Activated T-helper 9 cell treated with anti-CD3 and anti-CD28 coated beads, Interleukin-2, amount 50 U/mL, for 16 hours (primary cell): ENCODE measurements at places on chromosomes 16 and 17.

GRCh38 chr17:64058621-64059020 lies 38.2 kb upstream of the ICAM2 start:
- DNase-seq: no peak

- DNase-seq: no peak
Observed at GRCh38 chr16:89498839-89499238, 8.5 kb upstream of the ANKRD11 start.

DNA sequence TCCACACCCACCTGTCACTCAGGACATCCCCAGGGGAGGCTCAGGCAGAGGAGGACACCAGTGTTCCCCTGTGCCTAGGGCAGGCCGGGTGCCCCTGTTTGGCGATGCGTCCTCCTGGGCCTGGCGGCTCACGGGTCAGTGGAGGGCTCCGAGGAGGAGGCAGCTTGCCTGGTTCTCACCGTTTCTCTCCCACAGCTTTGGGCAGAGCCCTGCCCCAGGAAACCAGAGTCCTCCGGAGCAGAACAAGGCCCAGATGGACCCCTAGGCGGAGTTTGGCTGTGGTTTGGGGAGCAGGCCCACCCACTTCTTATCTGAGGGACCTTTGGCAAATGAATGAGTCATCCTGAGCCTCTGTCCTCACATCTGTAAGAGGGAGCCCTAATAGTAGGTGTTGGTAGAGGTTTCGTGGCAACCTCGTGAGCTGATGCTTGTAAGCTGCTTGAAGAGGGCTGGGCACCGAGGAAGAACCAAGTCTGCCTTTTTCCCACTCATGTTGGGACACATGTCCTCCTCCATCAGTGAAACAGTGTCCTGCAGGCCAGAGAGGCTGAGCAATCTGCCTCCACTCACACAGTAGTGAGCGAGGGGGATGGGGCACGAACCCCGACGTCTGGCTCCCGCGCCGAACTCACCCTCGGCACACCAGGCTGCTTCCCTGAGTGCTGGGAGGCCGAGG lies 247.0 kb upstream of the CIBAR2 start:
- no peak for DNase-seq

DNA sequence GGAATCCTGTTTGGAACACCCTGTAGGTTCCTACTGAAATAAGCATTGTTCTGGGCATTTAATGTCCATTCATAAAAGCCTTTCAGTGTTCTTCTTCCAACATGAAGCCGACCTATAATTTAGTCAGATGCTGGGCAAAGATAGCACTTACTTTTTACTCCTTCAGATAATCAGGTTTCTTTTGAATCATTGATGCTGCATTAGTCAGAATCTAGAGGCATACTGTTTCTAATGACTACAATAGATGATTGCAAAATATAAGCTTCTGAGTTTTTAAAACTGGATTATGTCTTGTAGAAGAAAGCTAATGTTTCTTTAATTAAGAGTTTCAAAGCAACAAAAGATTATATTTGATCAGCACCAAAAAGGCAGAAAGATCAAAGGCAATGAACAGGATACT lies 16.0 kb downstream of the MMD start:
- no peak for DNase-seq

- no peak for DNase-seq
Observed at GRCh38 chr17:57900991-57901743, 51.3 kb upstream of the MRPS23 start.

DNA sequence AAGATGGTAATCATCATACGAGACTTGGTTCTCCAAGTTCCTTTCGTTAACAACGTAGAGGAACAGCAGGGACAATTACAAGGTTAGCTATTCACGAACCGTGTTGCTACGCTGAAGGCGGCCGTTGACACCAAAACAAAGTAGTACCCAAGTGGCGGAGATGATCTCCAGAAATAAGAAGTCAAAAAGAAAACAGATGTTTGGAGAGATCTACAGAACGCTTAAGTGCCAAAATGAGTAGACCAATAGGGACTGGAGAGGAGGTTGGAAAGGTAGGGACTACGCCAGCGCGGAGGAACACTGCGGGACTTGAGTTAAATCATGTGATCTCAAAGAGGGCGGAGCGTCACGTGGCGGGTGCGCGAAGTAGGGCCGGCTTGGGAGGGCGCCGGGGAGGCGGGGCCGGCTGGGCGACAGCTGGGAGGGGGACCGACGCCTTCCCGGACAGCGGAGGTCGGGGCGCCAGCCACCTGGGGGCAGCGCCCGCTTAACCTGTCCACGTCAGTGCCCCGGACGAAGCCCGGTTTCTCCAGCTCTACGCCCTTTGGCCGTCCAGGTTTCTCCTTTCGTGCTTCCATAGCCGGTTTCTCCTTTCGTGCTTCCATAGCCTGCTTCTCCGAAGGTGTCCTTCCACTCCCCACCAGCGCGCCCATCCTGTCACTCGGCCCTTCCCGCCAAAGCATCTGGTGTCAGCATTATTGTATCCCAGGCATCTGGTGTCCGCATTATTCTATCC lies 636 bp upstream of the GABARAP start:
- peak; percentile 88 for DNase-seq

DNA sequence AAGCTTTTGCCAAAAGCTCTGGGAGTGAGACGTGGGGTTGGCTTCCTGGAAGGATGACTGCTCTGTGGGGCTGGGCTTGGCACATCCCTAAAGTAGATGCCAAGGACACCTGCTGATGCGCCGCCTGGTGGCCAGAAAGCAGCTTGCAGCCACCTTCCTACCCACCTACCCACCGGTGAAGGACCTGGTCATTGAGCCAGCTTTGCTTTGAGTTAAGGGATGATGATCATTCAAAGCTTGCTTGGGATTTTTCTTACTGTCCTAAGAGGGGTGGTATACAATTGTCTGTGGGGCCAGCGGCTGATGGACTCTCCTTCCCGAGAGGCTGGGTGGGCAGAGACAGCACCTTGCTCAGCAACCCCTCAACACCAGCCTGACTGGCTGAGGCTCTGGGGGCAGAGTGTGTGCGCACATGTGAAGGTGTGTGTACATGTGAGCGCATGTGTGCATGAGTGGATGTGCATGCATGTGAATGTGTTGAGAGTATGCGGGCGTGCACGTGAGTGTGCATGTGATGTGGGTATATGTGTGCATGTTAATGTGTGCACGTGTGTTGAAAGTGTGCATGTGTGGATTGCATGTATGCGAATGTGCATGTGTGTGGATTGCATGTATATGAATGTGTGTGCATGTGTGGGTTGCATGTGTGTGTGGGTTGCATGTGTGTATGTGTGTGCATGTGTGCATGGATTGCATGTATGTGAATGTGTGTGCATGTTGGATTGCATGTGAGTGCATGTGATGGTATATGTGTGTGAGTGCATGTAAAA lies 18.6 kb downstream of the C1QTNF1 start:
- peak; percentile 52 for DNase-seq

- DNase-seq: no peak
Observed at GRCh38 chr17:49836111-49837030, 11.5 kb downstream of the TAC4 start.

DNA sequence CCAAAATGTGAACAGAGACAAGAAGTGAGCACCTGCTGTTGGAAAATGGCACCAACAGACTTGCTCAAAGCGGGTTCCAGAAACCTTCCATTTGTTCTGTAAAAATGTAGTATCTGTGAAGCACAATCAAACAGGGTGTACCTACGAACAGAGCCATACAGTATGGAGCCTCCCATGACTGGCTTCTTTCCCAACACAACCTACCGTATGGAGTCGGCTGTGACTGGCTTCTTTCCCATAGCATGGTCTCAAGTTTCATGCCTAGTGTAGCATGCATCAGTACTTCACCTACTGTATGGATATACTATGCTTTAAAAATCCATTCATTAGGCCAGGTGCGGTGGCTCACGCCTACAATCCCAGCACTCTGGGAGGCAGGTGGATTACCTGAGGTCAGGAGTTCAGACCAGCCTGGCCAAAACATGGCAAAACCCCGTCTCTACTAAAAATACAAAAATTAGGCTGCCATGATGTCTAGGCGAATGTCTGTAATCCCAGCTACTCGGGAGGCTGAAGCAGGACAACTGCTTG lies 26.2 kb downstream of the YWHAE start:
- no peak for DNase-seq

DNA sequence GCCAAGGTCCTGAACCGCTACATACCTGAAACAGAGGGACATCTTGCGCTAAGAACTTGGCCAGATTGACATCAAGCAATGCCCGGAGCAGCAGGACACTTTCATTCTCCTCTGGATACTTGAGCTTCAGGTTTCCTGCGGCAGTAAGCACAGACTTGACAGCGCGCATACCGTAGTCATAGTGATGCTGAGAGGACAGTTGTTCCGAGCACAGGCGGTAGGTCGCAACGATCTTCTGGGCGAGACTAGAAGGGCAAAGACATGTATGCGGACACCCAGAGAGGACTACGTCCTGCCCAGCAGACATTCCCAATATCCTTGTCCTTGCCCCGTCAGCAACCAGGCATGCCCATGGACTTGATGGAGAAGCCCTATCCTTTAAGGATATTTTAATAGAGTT lies 112.9 kb downstream of the DNAH3 start:
- DNase-seq: no peak

DNA sequence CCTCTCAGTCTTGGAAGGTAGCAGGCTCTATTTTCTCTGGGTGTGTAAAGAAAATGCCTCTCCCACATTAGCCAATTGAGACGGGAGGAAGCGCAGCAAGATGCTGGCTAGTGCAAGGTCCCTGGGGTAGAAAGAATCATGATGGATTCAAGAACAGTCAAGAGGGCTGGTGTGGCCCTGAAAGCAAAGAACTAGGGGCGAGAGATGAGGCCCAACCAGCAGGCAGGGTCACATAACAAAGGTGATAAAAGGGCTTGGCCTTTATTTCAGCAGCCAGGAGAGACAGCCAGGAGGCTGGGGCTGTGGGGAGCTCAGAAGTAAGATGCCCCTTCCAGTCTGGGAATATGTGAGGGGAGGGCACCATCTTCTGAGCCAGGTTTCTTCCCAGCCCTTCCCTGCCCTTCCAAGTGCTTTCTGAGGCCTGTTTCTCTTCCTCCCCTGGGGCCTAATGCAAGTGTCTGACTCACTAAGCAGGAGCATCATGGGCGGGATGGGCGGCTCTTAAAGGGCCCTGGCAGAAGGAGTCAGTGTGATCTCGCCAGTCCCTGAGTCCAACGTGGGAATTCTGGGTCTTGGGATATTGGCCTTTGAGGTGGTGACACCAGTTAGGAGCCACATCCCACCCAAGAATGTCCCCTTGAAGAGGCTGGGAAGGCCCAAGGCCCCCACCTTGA lies 3.9 kb upstream of the NLRC5 start:
- DNase-seq: no peak

- no peak for DNase-seq
Observed at GRCh38 chr16:81201267-81201666, 37.2 kb upstream of the BCO1 start.

- no peak for DNase-seq
Observed at GRCh38 chr17:75795820-75796607, 11.4 kb downstream of the UNK start.

DNA sequence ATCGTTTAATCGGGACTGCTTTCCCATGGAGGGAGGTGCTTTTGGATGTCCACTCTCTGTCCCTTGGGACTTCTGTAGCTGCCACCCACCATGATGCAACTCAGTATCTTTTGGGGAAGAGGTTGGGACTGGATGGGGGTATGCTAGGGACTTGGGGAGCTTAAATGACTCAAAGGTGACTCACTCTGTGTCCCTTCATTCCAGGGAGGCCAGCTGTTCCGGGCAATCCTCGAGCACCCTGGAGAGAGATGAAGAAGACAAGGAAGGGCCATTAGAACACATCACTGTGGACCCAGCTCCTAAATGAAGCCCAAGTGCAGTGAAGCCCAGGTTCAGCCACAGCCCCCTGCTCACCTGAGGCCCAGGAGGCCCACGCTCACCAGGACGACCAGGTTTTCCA lies 4.6 kb downstream of the COL1A1 start:
- DNase-seq: no peak

DNA sequence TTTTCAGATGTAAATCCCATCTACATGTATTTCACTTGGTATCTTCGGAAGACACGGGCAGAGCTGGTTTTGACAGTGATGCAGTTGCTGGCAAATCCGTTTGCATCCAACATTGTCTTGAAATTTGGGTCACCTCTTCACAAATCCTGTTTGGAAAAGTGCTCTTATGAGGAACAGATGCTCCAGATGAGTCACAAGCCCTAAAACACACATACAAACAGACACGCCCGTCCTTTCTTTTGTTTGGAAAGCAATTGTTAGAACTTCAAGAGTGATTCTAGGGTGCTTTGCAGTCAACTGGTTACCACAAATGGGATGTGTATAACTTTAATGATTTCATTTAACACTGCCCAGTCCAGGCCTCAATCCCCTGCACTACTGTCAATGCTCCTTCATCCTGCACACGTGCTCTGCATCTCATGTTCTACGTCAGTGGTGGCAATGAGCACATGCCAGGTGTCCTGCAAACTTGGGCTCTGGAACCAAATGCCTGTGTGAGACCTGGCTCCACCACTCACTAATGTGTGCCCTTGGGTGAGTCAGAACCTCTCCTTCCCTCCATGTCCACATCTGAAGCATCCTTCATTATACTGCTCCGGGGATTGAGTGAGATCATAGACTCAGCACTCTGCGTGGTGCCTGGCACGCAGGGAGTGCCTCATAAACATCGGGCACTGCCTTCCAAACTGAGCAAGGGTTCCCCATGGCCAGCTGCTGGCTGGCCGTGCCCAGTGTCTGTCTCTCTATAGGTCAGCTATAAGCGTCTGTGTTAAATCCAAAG lies 19.3 kb upstream of the FOXF1 start:
- no peak for DNase-seq

GRCh38 chr16:66510711-66511601 lies 39.0 kb downstream of the TK2 start:
- no peak for DNase-seq

DNA sequence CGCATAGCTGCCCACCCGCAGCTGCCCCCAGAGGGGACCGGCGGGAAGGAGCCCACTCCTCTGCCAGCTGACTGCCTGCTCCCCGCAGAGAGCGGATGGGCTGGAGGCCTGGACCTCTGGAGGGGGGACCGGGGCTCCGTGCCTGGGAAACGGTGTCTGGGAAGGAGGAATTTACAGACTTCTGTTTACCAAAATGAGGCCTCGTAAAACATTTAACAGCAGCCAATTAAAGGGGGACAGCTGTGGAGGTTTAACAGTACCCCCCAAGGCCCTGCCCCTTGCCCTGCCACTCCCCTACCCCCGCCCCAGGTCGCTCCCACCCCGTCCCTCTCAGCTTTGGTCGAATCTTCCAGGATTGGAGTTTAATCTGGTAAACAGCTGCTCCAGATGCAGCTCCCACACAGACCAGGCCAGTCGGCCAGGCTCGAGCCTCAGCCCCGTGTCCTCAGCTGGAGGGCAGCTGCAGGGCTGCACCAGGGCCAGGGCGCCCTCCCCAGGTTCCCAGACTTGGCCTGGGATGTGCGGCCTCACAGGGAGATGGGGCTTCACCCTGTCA lies 41.1 kb downstream of the BAHCC1 start:
- DNase-seq: no peak
